Stimulated activated CD4-positive, alpha-beta T cell treated with anti-CD3 and anti-CD28 coated beads, Interleukin-1b, Interleukin-23, amount 100 ng/mL, for 1 hour (primary cell): ENCODE measurements at places on chromosomes 4 and X.

GRCh38 chr4:121030711-121031110 lies 41.6 kb downstream of the NDNF start:
- DNase-seq: no peak

DNA sequence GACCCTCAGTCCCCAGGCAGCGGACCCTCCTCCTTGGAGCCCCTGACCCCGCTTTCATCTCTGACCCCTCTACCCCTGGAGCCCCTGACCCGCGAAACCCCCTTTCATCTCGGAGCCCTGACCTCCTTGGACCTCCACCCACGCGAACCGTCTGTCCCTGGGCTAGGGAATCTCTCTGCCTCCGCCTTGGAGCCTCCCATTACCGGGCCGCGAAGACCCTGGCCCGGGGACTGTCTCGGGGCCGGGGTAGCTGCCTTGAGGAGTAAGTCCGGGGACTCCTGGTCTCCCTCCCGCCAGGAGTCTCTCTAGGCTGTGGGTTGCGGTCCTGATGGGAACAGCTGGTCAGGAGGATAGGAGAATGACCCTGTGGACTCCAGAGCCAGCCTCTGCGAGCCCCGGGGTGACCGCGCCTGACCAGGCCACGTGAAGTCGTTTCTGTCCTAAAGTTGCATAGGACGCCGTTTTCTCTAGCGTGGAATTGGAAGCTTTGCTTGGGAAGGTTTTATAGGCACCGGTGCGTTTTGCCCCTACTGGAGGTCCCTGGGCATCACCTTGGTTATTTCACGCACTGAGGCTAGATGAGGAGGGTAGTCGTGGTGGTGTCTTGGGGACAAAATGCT lies 824 bp downstream of the TBC1D14 start:
- DNase-seq: no peak

GRCh38 chr4:125169192-125169591 lies 145.6 kb upstream of the FAT4 start:
- no peak for DNase-seq

- no peak for DNase-seq
Measured at GRCh38 chr4:89136525-89136924, 25.2 kb downstream of the TIGD2 start.

GRCh38 chrX:31545726-31546125 lies 473.9 kb upstream of the FTHL17 start:
- DNase-seq: no peak

DNA sequence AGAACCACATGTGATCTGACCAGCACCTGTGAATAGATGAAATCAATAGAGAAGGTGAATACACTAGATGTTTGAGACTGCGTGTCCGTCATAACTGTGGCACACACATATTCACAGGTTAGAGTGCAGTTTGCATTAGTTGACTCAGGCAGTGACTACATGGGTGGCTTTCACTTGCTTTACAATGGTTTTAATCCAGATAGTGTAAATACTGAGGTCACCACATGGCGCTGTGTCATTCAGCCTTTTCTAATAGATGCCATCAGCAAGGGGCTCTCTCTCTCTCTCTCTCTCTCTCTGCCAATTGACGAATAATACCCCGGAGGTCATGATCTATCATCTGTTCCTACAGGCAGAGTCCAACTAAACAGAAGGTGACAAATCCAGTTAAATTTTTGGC lies 30.7 kb upstream of the FGF13 start:
- DNase-seq: no peak

GRCh38 chrX:2550328-2551020 lies 49.7 kb upstream of the DHRSX start:
- DNase-seq: no peak

DNA sequence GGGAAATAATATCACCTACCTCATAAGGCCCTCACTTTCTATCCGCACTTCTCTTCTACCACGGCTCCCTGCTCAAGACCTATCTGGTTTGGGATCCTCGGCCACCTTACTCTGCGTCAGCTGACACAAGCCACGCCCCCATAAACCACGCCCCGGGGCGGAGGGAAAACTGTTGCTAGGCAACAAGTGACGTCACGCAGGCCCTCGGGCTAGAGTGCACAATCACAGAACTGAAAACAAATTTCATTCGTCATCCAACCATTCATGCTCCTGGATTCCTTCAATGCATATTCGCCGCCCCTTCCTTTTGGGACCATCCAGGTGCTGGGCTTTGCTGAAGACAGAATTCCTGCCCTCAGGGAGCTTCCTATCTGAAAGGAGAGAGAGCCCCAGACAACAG lies 66.3 kb downstream of the SMC1A start:
- DNase-seq: no peak

GRCh38 chr4:78673337-78673736 lies 102.8 kb upstream of the BMP2K start:
- no peak for DNase-seq

DNA sequence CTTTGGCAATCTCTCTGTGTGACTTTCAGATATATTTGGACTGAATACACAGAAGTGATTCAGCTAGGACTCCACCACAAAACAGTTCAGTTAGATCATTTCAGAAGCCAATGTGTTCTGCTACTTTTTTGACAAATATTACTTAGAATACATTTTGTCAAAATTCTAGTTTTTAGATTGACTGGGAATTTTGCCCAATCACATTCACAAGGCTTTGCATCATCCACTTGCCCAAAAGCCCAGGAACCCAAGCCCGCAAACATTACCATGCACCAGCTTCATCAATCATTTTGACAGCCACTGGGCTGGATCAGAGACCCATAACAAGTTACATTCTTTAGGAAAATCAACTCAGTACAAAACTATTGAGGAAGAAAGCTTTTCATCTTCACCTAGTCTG lies 256.6 kb upstream of the NDST3 start:
- DNase-seq: no peak

GRCh38 chr4:183080372-183081115 lies 18.5 kb upstream of the WWC2 start:
- no peak for DNase-seq

GRCh38 chrX:124208660-124209059 lies 123.8 kb upstream of the TEX13D start:
- DNase-seq: no peak

GRCh38 chr4:2484993-2485392 lies 16.1 kb downstream of the RNF4 start:
- DNase-seq: no peak

- no peak for DNase-seq
Measured at GRCh38 chr4:150316332-150317205, 238.3 kb downstream of the DCLK2 start.

DNA sequence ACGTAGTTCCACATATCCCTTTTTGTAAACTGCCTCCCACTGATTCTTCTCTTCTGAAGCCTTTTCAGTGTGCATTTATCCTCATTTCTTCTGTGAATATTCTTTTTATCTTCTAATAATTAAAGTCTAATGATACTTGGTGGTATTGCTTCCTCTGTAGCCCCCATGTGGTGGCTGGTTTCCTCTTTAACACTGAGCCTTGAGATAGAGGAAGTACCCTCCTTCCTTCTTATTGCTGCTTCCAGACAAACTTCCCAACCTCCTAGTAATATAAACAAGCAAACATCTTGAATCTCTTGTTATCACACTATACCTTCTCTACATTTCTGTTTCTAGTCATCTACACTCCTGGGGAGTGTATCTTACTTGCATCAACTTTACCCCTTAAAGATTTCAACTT lies 310.5 kb upstream of the GIMD1 start:
- no peak for DNase-seq

DNA sequence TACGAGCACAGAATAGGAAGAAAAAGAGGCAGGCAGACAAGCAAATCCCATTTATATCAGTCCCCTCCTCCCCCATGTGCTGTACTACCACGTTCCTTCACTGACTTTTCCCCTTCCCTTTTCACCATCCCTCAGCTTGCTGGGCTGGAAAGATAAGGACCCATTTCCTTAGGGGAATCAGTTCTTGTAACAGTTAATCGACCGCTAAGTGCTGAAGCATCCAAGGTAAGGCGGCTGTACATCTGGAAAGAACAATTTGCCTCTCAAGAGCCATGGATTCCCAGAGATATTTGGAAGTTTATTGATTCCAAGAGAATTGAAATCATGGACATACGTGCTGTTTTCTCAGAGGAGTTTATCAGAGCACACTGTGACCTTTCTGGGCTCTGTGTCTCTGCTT lies 1688.0 kb downstream of the STIM2 start:
- no peak for DNase-seq

GRCh38 chrX:55486736-55487135 lies 2.9 kb downstream of the USP51 start:
- DNase-seq: no peak

GRCh38 chrX:133838761-133839676 lies 146.4 kb downstream of the GPC3 start:
- DNase-seq: no peak

DNA sequence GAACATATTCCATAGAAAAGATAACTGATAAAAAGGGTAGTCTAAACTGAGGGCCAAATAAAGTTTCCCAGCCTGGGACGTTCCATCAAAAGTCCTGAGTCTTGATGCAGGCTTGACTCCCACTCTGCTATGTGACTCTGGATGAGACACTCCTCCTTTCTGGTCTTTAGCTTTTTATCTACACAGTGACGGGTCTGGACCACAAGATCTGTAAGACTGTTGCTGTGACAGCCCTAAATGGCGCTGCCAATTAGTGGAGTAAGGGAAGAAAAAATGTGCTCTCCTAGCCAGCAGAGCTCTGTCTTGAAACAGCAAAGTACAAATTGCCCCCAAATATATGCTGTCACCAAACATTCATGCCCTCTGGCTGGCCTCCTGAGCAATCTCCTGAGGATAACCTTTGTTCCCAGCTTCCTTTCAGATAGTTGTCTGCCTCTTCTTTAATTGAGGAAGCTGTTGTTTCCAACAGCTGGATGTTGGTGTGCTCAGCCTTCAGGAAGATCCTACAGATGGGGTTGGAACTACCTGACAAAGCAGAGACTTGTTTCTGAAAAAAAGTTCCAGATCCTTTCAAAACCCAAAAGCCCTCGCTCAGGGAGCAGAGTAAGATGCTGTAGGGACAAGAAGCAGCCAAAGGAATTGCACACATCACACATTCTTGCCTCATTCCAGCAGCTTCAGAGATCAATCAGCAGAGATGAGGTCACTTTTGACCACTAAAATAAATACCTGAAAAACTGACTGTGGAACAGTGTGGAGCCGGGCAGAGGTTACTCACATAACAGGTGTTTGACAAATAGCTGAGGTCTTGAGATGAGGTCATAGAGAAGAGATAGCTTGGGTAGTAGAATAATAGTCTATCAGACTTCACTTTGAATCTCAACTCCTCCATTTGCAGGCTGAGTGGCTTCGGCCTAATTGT lies 383.4 kb upstream of the FGF13 start:
- no peak for DNase-seq

GRCh38 chrX:65871671-65872311 lies 168.1 kb downstream of the VSIG4 start:
- DNase-seq: no peak
